ENCODE measurements at places on chromosomes 11 and 22. TPM values are rescaled to one million over a fixed set of nuclear protein-coding genes. Genes with fewer than 3 reads are reported as not detected.

PRR33 gene
- not detected for total RNA-seq

ENTHD1 gene
- total RNA-seq, result not detected

CCDC116 gene
- 0.32 TPM for total RNA-seq

OLFML1 gene
- total RNA-seq, result 1.9 TPM

CARD16 gene
- total RNA-seq, result 30.7 TPM

FAM118A gene
- total RNA-seq, result 20.7 TPM

OR2AG2 gene
- 0.32 TPM for total RNA-seq

PATE1 gene
- total RNA-seq, result not detected

SPDYC gene
- total RNA-seq, result not detected

CHRM1 gene
- not detected for total RNA-seq

FGF4 gene
- total RNA-seq, result not detected

KRTAP5-1 gene
- total RNA-seq, result not detected

SCO2 gene
- 2.6 TPM for total RNA-seq

RASSF10 gene
- not detected for total RNA-seq

SREBF2 gene
- 83.3 TPM for total RNA-seq

Measured in fibroblast of villous mesenchyme (primary cell).